Substantia nigra (tissue), 51 donors: ENCODE measurements at places on chromosomes 6 and 20.

GRCh38 chr20:43096126-43096930 is 93.4 kb downstream of the PTPRT start:
- DNase-seq, result peak; percentile 85

DNA sequence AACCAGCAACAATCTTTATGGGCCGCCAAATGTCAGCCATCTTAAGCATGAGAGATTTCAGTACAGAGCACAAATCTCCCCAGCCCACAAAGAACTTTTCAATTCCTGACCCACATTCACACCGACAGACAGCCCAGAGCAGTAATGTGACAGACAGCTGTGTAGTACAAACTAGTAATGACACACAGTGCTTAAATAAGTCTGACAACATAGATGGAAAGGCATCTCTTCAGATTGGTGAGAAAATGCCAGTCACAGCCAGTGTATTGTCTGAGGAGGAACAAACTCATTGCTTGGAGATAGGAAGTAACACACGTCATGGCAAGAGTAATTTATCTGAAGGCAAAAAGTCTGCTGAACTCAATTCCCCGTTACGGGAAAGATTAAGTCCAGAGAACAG is 36.0 kb downstream of the KIZ start:
- DNase-seq, result no peak

DNA sequence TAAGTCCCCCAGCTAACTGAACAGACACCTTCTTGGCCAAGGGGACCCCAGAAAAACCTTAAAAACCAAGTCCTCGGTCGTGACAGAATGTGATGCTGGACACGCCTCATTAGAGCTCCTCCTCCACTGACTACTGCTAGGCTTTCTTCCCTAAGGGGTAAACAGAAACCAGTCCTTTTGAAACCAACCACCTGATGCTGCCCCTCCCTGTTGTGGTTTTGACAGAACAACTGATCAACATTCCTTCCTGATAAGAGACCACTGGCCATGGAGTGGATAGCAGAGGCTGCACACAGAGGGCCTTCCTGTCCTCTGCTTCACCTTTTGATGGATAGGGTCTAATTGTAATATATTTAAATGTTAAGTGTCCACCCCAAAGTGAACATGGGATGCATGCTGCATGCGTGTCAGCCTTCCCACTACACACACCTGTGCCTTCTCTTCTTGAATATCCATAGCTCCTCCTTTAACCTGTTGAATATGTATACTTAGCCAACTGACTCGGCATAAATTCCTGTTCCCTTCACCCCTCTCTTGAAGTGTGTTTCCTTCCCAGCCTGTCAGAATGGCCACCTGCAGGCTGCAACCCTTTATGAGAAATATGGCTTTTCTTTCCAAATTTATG is 27.9 kb upstream of the SLC2A12 start:
- no peak for DNase-seq

GRCh38 chr6:39404312-39404711 is 81.8 kb upstream of the KCNK16 start:
- no peak for DNase-seq

GRCh38 chr6:11729076-11729475 is 49.5 kb downstream of the ADTRP start:
- no peak for DNase-seq

GRCh38 chr6:1494671-1495070 is 105.3 kb downstream of the FOXF2 start:
- no peak for DNase-seq

DNA sequence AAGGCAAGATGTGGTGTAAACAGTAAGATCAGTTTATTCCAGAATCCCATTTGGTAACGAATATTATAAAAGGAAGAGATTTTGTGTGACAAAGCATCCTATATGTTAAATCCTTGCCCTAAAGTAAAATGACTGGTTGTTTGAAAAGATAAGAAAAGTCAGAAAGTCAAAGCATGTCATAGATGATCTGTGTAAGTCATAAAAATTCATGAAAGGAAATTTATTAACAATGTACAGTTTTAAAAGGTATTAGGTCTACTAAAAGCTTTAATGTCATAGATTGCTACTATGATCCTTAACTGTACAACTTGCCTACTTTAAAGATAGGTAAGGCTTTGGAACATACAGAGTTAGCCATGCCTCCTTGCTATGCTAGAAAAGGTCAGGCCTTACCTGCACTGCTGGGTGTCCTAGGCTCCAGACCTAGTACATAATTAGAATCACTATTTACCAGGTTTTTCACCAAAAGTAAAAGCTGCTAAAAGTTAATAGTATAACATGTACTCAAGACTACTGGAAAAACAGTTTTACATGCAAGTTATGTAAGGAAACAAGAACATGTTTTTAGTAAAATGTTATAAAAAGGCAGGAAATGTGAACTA is 1090.1 kb upstream of the ADGRB3 start:
- no peak for DNase-seq

- no peak for DNase-seq
These were observed 96.4 kb downstream of the BANF2 start for GRCh38 chr20:17796091-17796563.

GRCh38 chr6:105844275-105844883 is 241.8 kb upstream of the PRDM1 start:
- no peak for DNase-seq

- no peak for DNase-seq
These were observed 10.2 kb downstream of the WFDC3 start for GRCh38 chr20:45781391-45781931.

DNA sequence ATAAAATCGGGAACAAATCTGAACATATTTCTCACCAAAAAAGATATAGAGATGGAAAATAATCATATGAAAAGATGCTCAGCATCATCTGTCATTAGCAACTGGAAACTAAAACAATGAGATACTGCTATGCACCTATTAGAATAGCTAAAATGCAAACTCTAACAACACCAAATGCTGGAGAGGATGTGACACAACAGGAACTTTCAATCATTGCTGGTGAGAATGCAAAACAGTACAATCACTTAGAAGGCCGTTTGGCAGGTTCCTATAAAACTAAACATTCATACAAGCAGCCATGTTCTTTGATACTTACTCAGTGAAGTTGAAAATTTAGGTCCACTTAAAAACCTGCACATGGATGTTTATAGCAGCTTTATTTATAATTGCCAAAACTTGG is 67.0 kb downstream of the FAM50B start:
- DNase-seq, result no peak

- no peak for DNase-seq
These were observed 514.0 kb upstream of the SOX4 start for GRCh38 chr6:21079468-21080048.

DNA sequence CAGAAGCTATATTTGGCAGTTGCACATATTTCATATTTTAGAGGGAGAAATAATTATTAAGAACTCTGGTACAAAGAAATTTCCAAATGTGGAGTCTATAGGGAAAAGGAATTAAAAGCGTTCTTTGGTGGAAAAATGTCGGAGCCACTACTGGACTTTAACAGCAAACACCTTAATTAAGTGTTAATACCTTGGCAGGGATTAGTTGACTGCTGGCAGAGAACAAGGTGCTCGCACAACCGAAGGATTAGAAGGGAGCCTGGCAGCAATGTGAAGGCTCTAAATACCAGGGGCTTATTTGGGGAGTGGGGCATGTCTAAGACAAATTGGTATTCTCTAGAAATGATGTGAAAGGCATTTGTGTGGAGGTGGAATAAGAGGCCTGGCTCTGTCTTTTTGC is 98.9 kb downstream of the PAK5 start:
- DNase-seq, result no peak

DNA sequence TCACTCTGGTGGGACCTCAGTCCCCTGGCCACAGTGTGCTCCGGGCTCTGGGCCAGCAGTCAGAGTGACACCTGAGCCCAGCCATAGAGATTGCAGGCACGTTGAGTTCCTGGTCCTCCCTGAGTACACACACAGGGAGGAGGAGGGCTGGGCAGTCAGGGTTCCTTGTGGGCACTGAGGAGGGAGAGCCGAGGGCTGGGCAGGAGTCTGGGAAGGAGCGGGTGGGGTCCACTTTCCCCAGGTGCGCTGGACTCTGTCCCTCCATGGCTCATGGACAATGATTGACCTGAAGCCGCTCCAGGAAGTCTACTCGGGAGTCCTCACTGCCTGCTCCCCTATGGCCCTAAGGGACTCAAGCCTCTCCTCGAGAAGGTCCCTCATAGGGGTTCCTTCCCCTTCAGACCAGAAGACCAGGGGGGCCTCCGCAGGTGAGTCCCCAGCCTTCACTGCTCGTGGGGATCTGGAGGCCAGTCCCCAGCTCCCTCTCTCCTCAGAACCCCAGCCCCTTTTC is 1.1 kb downstream of the SLC44A4 start:
- no peak for DNase-seq

- DNase-seq, result no peak
These were observed 39.6 kb upstream of the PDE7B start for GRCh38 chr6:135811644-135812526.

- no peak for DNase-seq
These were observed 24.7 kb upstream of the HIVEP1 start for GRCh38 chr6:11987386-11987785.
